ENCODE measurements at places on chromosomes 16 and 17.
A peak's percentile ranks its signal among the peaks of the same experiment; 100 is the strongest.

DNA sequence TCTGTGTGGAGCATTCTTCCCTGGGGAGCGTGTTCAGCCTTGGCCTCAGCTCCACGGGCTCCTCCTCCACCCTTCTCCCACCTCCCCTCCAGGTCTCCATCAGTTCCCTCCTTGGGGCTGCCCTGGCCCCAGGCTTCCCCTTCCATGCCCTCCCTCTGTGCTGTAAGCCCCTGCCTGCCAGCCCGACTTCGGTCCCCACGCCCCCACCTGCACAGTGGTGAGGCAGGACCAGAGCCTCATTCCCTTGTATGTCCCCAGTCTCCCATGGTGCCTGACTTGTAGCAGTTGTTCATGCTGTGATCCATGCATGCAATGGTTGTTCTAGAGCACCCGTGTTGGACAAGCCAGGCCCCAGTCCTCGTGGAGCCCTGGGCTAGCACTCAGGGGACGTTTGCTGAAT lies 199.4 kb downstream of the RBFOX3 start:
- DNase-seq = no peak

DNA sequence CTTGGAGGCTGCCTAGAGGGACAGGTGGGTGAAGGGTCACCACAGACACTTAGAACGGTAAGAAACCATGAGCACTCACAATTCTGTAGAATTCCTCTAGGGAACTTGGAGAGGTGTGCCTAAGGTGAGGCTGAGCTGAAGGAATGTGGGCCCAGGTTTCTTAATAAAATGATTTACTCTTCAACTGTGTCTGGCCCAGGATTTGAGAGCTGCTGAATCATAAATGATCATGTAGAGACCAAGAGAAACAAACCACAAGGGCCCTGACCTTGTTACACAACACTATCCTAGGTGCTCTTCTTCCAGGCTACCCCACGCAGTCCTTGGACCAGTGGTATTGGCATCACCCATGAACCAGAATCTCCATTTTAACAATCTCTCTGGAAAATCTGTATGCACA lies 27.7 kb downstream of the ZNF18 start:
- no peak for DNase-seq

DNA sequence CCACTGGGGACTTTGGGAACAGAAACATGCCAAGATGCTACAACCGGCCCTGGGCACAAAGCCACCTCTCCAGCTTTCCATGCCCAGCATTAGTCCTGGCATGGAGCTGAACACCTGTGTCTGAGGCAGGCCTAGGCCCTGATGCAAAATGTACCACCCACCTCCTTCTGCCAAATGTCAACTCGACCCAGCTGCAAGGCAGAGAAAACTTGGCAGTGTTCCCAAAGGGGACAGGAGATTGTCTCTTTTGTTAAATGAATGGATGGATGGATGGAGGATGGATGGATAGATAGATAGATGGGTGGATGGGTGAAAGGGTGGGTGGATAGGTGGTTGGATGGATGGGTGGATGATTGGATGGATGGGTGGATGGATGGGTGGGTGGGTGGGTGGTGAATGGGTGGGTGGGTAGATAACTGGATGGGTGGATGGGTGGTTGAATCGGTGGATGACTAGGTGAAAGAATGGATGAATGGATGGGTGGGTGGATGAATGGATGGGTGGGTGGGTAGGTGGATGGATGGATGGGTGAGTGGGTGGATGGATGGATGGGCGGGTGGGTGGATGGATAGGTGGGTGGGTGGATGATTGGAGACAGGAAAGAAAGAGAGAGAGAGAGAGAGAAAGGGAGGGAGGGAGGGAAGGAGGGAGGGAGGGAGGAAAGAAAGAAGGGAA lies 73.4 kb upstream of the TNRC6C start:
- no peak for DNase-seq

- no peak for DNase-seq
These were observed 16.6 kb upstream of the VWA3A start for GRCh38 chr16:22075776-22076175.

- no peak for DNase-seq
These were observed 217.8 kb upstream of the IRX3 start for GRCh38 chr16:54504372-54504771.

GRCh38 chr17:44677136-44677535 lies 12.4 kb downstream of the CCDC43 start:
- no peak for DNase-seq

GRCh38 chr16:86507173-86508027 lies 2.9 kb upstream of the FOXF1 start:
- DNase-seq = no peak

DNA sequence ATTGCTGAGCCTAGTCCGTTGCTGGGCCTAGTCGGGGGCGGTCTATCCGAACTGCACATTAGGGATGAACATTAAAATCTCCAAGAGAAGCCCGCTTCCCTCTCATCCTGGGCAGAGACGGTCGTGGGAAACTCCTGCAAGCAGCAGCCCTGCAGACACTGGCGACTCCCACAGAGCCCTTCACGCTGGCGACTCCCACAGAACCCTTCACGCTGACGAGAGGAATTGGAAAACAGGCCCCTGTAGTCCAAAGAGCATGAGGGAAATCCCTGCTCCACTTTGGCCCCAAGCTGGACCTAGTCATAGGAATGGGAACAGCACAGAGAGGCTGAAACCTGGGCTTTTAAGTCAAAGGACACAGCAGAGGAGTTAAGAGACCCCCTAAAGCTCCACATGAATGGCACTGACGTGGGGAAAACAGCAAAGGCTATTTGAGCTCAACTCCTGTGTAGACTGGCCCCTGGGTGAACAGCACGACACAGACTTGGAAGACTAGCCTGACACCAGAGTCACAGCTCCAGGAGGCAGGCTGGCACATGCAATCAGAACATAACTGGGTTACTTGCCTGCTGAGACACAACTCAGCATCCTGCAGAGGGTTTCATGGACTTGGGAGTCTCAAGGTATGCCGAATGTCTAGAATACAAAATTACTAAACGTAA lies 42.2 kb downstream of the WDR45B start:
- DNase-seq = no peak

- no peak for DNase-seq
These were observed 232.3 kb upstream of the PMFBP1 start for GRCh38 chr16:72404299-72404698.

DNA sequence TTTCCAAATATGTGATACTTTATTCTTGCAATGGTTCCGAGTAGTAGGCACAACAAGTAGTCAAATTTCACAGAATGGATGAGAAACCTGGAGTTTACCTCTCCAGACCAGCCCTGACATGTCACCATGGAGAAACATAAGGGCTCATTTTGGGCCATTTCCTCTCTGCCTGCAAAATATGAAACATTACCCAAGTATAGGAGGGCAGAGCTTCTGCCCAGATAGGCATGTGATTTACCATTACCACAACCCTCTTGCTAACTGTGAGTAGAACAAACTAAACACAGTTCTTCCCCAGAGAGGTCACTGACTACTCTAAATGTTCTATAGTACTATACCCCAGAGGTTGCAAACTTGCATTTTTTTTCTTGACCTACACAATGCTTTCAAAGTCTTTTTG lies 15.7 kb upstream of the KPNB1 start:
- peak; percentile 71 for DNase-seq

DNA sequence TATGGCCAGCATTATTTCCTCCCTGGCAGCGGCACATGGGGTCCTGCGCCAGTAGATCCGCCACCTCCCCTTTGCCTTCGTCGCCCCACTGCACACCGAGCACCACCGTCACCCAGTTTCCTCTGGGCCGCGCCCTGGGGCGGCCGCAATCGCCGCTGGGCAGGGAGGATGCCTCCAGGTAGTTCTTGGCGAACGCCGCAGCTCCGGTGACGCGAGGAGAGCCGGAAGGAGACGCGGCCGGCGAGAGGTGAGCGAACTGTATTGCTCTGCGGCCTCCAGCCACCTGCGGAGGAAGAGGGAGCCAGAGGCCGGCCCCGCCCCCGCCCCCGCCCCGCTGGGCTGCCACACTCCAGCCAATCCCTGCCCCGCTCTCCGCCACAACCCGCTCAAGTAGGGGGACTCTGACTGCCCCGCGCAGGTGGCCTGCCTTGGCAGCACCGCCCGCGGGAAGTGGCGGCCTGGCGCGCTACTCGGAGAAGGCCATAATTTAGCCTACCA lies 11.8 kb upstream of the SLFN13 start:
- no peak for DNase-seq

GRCh38 chr16:8733849-8734540 lies 59.6 kb downstream of the ABAT start:
- no peak for DNase-seq

DNA sequence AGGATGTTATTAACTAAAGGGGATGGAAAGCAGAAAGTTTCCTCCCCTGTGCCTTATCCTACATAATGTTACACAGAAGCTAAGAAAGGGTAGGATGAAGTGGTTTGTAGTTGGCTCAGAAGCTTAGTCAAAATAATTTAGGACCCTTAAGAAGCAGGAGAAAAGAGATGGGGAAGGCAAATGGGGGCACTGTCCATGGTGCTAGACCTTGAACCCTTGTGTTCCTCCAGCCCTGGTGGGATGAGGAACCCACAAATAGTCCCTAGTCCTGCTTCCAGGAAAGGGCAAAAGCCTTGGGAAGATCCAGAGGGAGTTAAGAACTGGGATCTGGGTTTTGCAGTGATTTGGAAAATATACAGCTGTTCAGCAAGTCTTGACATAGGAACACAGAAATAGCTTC lies 54.5 kb downstream of the SLC5A11 start:
- DNase-seq = no peak

- peak; percentile 32 for DNase-seq
These were observed 62.2 kb upstream of the ADORA2B start for GRCh38 chr17:15882777-15883176.

DNA sequence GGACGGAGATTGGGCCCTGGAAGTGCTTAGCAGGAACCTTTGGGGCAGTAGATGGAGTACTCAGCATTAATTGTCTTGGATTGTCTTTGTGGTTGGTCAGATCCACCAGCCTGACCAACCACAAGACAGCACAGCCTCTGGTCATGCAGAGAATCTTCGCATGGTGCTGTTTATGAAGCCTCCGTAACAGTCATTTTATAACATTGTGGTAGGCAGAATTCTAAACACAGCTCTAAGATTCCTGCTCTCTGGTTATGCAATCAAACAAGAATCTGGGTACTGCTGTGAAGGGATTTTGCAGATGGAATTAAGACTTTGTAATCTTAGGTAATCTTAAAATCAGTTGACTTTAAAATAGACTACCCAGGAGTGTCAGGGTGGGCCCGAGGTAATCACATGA lies 312.2 kb upstream of the GOT2 start:
- no peak for DNase-seq

DNA sequence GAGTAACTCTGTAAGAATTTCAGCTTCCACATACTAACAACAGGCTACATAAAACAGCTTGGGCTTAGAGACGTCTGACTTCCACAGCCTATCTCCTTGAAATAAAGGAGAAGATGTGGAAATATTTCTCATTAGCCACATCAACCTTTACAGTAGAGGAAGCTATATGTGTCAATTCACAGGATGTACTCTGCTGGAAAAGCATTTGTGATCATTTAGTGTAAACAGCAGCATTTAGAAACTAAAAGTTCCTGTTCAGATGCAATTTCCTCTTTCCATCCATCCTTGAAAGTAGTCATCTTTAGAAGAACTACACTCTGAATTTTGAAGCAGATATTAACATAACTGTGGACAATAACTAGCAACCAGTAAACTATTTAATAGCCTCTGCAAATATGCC lies 46.2 kb downstream of the XPO6 start:
- peak; percentile 85 for DNase-seq

- no peak for DNase-seq
These were observed 167.1 kb downstream of the HAPSTR1 start for GRCh38 chr16:9258423-9259051.

- no peak for DNase-seq
These were observed 498 bp downstream of the SMYD4 start for GRCh38 chr17:1829216-1829591.

GRCh38 chr16:81238296-81239011 lies at the start of gene BCO1:
Gene BCO1, plus strand, starts transcription at chr16:81238689. Its CDS starts 220 bp downstream, at chr16:81238909.
- DNase-seq = no peak

DNA sequence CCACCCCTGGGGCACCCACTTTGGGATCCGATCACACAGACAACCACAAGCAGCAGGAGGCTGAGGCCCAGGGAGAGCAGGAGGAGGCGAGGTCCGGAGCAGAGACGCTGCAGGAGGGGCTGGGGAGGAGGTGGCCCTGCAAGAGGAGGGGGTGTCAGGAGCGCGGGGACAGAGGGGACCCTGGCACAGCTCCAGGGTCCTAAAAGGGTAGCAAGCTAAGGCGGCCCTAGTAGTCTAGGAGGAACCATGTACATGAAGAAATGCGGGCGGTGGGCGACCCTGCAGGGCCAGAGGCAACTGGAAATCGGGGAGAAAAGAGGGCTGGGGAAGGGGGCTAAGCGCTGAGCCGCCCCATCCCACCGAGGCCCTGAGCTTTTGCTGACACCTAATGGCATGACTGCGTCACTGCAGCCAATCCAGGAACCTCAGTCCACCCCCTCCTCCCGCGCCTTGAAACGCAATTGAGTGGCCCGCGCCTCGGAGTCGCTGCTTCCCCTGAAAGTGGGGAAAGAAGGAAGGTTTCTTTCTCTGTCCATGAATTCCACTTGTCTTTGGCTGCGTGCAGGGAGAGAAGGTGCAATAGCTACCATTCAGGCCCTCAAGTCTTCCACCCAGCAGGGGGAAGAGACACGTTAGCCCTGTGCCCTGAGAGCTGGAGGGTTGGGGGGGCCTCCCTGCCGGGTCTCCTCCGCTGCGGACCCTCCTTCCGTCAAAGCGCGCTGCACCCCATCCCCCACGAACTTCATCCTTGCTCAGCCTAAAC lies 1.8 kb downstream of the ASGR1 start:
- DNase-seq = peak; percentile 68

DNA sequence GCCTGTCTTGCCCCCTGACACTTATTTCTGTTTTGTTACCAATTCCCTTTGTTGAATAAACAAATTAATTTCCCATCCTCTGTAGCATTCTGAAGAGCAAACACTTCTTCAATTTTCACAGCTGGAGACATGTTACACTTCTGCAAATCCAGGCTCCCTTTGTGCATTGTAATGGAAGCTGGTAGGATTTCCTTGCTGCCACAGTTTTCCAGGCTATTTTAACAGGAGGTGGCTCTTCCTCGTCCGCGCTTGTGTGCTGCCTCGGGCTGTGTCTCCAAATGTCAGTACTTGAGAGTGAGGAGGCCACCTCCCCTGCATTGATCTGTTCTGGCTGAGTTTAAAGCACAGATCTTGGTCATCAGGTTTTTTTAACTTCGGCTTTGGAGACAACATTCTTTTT lies 40.0 kb downstream of the SOST start:
- DNase-seq = no peak

DNA sequence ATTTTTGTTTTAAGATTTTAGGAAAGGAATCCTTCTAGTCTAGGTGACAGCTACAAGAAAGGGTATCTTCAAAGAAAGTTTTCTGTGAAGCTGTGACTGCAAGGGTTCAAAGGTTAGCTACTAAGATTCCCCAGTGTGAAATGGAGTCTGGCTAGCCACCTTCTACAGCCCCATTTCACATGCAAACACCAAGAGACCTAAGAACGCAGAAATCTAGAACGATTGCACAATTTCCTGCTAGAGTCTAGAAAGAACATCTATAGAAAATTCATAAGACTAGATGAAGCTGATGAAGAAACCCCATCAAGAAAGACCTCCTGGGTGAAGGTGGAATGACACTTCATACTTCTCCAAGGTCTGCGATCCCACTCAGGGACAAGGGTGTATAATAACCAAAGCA lies 77.1 kb downstream of the STX8 start:
- no peak for DNase-seq

All from inflammatory macrophage treated with lipopolysaccharide for 4 hours (primary cell).